ENCODE measurements at places on chromosomes 4 and X.

DNA sequence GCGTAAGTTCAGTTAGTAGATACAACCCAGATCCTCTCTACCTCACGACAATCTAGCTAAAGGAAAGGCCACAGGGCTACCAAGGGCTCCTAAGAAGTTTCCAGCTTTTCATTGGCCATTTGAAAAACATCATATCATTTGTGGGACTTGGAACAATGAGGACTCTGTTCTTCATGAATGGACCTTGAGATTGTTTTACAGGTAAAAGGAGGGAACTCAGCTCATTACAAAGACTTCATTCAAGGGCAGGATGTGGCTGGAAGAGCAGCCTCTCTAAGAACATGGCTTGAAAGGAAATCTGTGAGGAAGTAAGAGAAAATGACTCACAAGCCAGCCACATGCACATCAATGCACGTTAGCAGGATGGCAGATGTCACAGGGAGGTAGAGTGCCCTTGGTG, 105.9 kb upstream of the SLC7A11 start:
- no peak for DNase-seq

DNA sequence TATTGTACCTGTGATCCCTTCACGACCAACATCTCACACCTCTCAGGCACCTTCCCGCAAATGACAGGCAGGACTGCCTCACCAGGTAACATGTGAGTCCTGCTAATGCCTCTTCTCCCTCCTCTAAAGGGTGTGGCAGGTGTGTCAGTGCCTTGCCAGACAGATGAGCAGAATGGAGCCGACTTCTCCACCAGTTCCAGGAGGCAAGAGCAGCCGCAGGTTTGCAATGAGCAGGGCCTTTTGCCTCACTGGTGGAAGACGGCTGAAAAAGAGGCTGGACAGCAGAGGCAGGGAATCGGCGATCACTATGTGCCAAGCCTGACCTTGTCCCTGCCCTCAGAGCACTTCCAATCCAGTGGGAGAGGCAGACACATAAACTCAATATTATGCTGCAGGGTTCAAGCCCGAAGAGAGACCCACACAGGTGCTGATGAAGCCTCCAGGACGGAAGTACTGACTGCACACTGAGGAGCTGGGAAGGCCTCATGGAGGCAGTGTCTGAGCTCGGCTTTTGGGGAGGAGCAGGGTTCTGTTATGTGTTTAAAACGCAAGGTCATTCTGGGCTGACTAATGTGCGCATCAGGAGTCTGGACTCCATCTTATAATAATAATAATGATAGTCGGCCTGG, 57.9 kb downstream of the C4orf50 start:
- DNase-seq: no peak

GRCh38 chr4:7236847-7237246, 44.5 kb downstream of the SORCS2 start:
- no peak for DNase-seq

- DNase-seq: no peak
Observed at GRCh38 chr4:60588556-60588955, 611.6 kb upstream of the ADGRL3 start.

GRCh38 chr4:184306470-184306869, 88.8 kb upstream of the ENPP6 start:
- no peak for DNase-seq

GRCh38 chr4:173038192-173038896, 130.3 kb upstream of the GALNT7 start:
- DNase-seq: no peak

DNA sequence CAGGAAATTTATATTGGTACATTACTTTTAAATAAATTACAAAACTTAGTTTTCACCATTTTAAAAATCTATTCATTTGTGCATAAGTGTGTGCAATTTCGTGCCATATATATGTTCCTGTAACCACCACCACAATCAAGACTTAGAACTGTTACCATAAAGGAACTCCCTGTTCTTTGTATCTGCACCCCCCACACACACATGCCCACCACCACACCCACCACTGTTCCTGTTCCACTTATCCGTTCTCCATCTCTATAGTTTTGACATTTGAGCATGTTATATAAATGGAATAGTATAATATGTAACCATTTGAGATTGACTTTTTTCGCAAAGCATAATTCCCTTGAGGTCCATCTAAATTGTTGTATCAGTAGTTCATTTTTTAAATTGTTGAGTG, 73.7 kb downstream of the TAF1 start:
- DNase-seq: no peak

DNA sequence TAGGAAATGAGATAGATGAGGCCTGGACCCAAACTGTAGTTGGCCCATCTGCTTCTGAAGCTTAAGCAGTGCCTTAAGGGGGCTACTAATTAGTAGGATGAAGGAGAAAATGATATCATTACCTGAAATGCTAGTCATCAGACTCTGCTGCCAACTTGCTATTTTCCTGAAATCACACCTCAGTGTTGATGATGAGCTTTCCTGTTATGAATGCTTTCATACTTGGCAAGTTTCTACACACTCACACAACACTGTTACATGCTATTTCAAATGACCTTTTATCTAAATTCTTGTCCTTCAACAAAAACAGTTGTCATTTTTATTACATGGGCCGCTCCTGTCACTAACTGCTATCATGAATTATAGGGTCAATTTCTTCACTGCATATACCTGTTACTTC, 416.0 kb downstream of the PRDM5 start:
- DNase-seq: no peak

All from hematopoietic multipotent progenitor cell treated with erythropoietin and hydrocortisone succinate and interleukin-3 and kit ligand, for 15 days (in vitro differentiated cells).